ENCODE measurements at places on chromosomes 12 and 14.

DNA sequence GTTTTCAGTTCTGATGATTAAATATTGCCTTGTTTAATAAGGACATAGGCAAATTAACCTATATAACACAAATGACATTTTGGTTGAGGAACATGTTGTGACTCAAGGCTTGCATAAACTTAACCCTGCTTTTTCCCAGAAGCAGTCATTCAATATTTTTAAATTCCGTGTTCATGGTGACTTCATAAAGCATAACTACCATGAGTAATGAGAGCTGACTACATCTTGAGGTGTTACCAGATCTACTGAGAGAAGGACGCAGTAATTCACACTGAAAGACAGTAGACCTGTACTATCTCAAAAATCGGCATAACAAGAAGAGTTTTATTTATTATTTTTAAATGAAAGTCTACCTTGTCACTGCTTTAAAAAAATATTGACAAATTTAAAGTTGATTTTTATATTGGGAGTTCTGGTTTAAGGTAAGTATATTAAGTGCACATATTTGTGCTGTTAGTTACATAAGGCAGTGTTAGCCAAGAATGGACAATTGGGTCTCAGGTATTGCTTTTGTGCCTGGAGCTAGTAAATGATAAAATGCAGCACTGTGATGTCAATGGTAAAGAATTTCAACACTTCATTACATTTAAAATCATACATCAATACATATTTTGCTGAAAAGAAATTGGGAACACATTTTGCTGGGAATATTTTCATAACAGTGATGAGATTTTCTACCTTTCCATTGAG, 1198.5 kb downstream of the FSCB start:
- DNase-seq = no peak

GRCh38 chr12:57888409-57889157, 42.1 kb upstream of the CTDSP2 start:
- peak; percentile 55 for DNase-seq

- peak; percentile 95 for DNase-seq
These were observed at the start of gene LRP6 for GRCh38 chr12:12266873-12267741. TSS of gene LRP6 (minus strand) at chr12:12267044. CDS start at chr12:12266735, 309 bp downstream.

DNA sequence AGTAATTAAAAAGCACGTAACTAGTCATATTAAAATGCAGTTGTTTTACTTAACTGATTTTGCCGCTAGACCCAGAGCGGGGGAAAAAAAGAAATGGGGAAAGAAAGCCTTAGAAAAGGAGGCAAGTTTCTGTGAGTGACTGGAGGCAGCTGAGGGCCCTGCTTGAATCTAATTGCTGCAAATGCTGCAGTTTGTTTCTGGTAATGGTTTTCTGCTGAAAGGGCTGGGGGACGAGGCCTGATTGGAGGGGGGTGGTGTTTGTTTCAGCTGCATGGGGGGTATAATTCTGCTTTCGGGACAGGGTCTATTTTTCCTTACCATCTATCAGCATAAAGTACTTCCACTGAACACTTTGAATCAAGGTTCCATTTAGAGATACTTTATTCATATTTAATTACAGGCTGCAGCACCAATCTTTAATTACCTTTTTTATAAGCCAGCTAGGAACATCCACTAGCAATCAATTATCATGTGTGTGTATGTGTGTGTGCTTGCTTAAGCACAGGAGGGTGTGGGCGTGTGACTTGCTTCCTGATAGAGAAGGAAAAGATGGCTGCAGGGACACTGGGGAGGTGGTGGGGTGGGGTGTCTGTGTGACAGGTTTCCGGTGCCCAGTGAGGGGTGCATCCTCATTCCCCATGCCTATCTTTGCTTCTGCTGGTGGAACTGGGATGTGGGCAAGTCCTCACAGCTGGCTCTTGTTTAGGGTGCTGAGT, 83.4 kb downstream of the ADCK1 start:
- no peak for DNase-seq

- DNase-seq = no peak
These were observed 368.6 kb downstream of the BCL11B start for GRCh38 chr14:98903371-98903770.

- peak; percentile 7 for DNase-seq
These were observed 114.0 kb downstream of the KLHL28 start for GRCh38 chr14:44847526-44848309.

DNA sequence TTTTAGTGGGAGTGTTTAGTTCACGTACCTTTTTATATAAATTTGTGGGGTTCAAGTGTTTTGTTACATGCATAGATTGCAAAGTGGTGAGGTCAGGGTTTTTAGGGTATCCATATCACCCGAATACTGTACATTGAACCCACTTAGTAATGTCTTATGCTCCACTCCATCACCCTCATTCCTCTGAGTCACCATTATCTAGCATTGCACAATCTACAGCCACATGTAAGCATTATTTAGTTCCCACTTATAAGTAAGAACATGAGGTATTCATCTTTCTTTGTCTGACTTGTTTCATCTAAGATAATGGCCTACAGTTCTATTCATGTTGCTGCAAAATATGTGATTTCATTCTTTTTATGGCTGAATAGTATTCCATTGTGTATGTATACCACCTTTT, 583.7 kb upstream of the LRFN5 start:
- DNase-seq = peak; percentile 6

GRCh38 chr14:97180304-97181200, 383.4 kb downstream of the VRK1 start:
- peak; percentile 4 for DNase-seq

DNA sequence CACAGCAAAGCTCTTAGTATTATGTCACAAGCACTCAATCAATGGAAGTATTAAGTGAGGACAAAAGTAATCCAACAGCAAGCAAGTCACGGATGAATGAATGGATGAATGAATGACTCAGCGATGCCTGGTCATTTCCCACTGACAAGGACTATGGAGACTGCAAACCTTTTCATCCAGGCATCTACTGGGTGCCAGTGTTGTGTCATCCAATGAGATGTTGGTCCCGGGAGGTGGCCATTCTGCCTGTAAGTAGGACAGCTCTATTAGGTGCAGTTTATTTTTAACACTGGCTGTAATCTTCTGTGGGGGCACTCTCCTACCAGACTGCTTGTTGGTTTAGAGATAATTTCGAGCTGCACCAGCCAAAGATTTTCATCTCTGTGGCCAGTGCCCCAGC, 39.4 kb downstream of the STAB2 start:
- peak; percentile 25 for DNase-seq

- peak; percentile 98 for DNase-seq
These were observed 20.3 kb downstream of the HEBP1 start for GRCh38 chr12:12979731-12980259.

DNA sequence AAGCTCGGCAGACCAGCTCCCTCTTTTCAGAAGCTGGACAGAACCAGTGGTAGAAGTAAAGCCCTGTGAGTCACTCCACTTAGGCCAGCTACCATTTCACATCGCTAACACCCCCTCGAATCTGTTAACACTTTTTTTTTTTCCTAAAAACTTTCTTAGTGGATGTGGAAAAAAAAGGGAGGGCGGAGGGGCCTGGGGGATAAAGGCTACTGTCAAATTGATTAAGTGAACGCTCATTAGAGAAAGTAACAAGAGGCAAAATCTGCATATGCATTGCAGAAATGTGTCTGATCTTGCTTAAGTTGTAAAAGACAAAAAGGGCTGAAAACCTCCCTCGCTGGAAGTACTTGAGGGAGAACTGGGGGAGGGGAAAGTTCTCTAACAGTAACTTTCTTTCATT, 86.6 kb upstream of the OTX2 start:
- DNase-seq = no peak

DNA sequence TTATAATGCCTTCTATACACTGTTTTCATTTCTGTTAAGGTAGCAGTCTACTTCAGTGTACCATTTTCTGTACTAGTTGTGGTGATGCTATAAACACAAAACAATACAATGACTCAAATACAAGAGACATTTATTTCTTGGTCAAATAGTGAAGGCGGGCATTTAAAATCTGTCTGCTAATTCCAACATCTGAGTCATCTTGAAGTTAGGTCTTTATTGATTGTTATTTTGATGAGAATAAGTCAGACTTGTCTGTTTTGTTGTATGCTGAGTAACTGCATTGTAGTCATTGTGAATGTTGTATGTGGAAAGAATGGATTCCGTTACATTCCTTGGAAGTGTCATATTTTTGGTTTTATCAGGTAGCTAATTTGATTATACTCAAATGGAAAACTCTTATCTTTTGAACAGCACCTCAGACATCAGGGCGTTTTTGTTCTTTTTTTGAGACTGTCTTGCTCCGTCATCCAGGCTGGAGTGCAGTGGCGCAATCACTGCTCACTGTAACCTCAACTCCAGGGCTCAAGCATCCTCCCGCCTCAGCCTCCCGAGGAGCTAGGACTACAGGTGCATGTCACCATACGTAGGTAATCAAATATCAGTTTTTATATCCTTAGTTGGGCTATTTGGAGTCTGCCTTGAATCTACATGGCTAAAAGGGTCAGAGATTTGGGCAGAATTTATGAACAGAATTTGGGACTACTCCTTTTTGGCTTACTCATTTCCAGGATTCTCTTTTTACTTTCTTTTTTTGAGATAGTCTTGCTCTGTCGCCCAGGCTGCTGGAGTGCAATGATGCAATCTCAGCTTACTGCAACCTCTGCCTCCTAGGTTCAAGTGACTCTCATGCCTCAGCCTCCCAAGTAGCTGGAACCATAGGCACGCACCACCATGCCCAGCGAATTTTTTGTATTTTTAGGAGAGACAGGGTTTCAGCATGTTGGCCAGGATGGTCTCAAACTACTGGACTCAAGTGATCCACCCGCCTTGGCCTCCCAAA, 56.8 kb downstream of the PAPLN start:
- DNase-seq = no peak

- DNase-seq = peak; percentile 33
These were observed 680.3 kb downstream of the MED13L start for GRCh38 chr12:115597157-115597712.

DNA sequence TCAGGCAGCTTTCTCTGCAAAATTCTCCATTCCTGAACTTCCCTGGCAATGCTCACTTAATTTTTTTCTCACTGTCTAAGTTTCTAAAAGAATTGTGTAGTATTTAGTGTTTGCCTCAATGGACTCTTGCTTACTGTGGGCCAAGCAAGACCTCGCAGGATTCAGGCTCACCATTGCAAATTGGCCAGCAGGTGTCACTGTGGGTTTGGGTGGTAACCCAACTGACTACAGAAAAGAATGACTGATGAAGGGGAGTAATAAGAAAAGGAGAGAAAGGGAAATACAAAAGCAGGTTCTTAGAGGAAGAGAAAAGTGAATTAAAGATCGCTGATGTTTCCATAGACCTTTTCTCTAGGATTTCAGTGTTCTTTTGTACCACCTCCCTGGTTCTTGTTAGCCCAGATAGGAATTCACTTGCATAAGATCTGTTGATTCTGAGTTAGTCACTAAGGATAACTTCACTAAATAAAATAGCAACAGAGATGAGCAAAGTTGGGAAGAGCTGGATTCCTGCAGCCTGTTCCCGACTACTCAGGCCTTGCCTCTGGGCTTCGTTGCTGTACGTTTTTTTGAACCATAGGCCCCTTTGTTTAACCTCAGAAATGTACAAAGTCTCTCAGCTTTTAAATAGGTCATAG, 386.5 kb upstream of the DDHD1 start:
- peak; percentile 87 for DNase-seq

DNA sequence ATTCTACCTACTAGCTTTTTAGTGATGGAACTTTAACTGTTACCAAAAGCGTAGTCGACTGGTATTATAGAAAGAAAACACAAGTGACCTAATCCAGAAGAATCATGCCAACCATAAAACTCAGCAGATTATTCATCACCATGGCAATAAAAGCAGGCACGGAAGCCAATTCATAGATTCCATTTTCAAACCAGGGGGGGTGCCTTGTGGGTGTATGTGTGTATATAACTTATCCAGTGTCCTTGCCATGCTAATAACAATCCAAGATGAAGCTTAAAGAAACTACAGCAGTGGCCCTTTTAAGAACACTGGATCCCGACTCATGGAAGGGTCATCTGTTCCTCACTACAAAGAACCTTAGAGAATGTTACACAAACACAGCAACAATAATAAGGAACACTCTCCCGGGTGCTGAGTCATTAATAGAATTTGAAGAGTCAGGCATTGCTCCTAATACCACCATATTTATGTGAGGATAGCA, 61.0 kb downstream of the EPS8 start:
- DNase-seq = peak; percentile 85

GRCh38 chr14:22866874-22867273, 4.7 kb upstream of the LRP10 start:
- no peak for DNase-seq

GRCh38 chr14:36373982-36374673, 53.7 kb upstream of the MBIP start:
- DNase-seq = peak; percentile 83

DNA sequence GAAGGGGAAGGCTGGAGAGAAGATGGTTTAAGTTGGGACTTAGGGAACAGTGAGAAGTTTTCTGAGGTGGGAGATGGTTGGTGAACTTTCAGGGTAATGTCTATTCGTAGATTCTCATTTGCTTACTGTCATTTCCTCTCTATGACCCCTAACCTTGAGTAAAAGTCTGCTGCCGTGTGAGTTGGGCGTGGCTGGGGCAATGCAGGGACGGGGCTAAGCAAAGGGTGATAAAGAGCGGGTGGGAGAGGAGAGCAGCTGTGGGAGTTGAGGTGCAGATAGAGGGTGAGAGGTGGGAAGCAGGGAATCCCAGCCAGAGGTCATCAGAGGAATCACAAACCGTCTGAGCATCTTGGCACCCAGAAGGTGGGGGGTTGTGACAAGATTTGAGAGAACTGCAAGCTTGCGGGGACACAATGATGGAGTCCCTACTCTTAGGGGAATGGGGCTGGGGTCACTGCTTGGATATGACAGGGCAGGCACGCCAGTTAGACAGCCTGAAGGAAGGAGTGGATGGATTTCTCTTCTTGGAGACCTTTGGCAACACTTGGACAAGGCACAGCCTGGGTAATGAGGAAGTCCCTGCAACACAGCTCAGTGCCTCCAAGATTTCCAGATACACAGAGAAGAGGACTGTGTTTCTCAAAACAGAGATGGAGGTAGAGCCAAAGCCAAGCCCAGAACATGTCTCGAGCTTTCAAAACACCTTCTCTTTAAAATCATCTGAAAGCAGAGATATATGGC, 45.9 kb upstream of the CTDSP2 start:
- DNase-seq = no peak

GRCh38 chr14:76776428-76777251, 15.4 kb downstream of the VASH1 start:
- DNase-seq = no peak

All from fibroblast of pulmonary artery (primary cell).